Hematopoietic multipotent progenitor cell treated with erythropoietin and hydrocortisone succinate and interleukin-3 and kit ligand, for 8 days (in vitro differentiated cells): ENCODE measurements at places on chromosomes 7 and 10.

GRCh38 chr10:11113156-11113555 is 95.5 kb downstream of the CELF2 start:
- peak; percentile 75 for DNase-seq

- no peak for DNase-seq
Observed at GRCh38 chr7:29035044-29035740, 77.1 kb upstream of the TRIL start.

- peak; percentile 32 for DNase-seq
Observed at GRCh38 chr7:66500087-66500486, 128.6 kb upstream of the KCTD7 start.

GRCh38 chr10:61409157-61409556 is 44.0 kb downstream of the TMEM26 start:
- DNase-seq, result no peak

- no peak for DNase-seq
Observed at GRCh38 chr7:66183700-66184099, 21.4 kb upstream of the TPST1 start.

GRCh38 chr7:6226194-6226799 is 46.1 kb downstream of the CYTH3 start:
- DNase-seq, result no peak

DNA sequence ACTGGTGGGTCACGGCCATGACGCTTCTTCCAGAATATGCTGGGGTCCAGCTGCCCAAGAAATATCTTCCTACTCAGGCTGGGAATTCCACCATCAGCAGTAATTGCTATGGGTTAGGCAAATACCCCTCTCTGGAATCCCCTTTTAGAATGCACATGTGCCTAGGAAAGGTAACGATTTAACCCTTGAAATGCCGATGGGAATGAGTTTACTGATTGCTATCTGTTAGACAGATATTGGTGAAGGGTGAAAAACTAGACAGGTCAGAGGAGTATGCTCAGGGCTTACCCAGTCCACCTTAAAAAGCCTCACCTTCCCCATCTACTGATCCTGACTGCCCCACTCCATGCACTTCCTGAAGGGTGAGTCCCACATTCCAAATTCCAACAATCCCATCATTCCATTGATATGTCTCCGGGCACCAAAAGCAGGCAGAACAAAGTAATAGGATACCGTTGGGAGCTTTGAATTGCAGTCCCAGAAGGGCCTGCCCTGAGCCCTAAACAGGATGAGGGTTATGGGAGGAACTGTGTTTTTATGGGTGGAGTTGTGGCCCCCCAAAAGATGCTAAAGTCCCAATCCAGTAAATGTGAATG is 59.3 kb downstream of the DLG5 start:
- no peak for DNase-seq

GRCh38 chr7:99791667-99792369 is 7.8 kb upstream of the CYP3A4 start:
- peak; percentile 21 for DNase-seq

DNA sequence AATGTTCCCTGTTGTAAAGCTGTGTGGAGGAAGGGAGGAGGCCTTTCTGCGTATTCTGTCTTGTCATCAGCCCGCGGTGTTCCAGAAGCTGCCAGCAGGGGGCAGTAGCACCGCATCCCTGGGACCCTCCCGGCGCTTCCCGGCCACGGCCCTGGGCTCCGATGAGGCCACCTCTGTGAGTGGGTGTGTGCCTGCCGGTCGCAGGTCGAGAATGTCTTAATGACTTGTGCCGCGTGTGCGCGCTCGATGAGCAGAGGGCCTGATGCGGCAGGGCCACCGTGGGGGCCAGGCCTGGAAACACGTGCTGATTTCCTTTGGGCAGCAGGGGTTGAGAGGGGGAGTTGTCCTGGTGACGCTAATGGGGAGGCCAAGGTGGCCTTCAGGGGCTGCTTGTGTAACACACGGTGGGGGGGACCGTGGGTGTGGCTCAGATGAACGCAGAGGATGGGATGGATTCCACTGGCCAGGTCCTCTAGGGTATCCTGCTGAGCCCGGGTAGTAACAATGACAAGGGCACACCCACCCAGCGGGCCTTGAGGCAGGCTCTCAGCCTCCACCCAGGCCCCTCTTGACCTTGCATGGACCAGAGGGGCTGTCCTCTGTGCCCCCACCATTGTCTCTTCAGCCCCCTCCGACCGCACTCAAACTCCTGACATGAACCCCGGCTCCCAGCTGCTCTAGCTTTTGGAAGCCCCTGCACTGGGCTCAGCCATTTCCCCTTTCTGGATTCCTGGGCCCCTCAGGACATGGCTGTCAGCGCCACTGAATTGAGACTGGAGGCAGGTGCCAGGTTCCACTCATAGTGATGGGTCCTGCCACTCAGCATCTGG is 135.9 kb upstream of the PODXL start:
- peak; percentile 59 for DNase-seq

DNA sequence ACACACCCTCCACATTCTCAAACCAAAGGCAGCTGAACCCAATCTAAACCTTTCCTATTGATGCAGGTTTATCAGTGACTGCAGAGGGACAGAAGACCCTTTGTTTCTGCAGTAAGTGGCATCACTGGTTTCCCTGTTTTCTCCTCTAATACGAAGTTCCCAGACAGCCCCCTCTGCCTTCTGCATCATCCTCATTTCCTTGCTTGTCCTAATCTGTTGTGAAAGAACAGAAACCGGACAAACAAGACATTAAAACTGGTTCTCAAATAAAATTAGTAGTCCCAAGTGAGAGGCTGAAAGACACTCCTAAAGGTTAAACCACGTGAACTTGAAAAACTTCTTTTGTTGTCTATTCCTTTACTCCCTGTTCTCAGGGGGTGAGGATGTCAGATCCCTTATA is 10.1 kb upstream of the ADRB1 start:
- DNase-seq, result no peak

DNA sequence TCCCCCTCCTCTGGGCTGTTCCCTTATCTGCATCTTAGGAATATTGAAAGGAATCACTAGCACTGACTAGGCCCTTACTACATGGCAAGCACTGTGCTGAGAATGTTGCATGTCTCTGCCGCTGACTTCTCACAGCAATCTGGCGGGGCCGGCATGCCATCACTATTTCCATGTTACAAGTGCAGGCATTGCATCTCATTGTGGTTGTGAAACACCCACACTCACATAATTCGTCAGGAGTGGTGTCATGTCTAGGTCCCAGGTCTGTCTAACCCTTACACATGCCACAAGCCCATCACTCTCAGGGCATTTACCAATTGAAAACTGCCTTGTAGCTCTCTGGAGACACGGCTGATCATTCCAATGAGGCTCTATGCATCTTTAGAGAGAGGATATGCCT is 8.5 kb upstream of the IL2RA start:
- no peak for DNase-seq

DNA sequence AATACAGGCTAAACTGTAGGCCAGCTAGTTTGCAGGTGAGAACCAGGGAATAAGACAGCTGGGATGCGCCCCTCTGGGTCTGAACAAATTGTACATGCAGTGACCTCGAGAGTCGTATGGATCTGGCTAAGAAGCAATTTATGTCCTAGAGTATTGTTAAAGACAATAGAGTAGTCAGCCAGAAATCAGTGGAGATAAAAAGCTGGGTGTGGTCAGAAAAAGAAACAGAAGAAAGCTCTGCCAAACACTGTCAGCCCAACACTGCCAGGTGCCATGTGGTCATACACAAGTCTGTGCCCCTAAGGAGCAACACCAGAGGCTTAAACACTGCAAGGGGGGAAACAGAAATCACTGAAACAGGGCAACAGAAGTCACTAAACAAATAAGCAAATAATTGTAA is 62.2 kb downstream of the CNOT4 start:
- peak; percentile 40 for DNase-seq

DNA sequence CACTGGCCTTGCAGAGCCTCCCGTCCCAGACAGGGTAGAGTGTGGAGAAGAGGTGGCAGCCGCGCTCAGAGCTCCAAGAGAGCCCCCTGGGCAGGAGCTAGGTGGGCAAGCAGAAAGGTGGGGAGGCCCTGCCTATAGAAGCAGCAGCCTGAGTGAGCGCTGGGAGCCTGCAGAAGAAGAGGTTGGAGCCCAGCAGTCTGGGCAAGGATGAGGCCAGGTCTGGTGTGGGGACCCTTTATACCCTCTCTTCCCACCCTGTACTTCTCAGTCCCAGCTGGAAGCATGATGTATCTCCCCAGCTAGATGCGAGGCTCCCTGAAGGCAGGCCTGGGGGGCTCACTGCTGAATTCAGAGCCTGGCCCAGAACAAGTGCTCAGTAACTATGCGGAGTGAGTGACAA is 44.5 kb upstream of the ZMIZ1 start:
- no peak for DNase-seq

DNA sequence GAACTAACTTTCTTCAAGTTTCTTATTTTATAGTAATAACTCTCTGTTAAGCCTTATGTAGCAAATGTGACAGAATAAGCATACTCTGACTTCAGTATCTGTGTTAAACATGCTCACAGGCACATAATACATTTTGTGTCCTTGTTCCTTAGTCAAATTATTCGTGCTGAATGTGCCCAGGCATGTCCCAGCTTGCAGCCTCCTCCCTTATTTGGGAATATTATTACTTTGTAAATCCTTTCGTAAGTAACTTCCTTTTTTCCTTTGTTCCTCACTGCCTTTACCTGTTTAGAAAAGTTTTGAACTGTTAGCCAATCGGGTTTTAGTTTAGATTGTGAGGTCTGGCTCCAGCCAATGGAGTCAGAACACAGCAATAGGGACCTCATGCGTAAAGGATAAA is 46.9 kb downstream of the GALNT11 start:
- no peak for DNase-seq

GRCh38 chr7:36137258-36137657 is 15.8 kb upstream of the EEPD1 start:
- no peak for DNase-seq

GRCh38 chr7:2001601-2002442 is 230.9 kb downstream of the MAD1L1 start:
- no peak for DNase-seq

- DNase-seq, result peak; percentile 48
Observed at GRCh38 chr7:103573479-103574058, 127.6 kb upstream of the SLC26A5 start.

GRCh38 chr10:47288916-47289495 is 11.0 kb upstream of the GDF10 start:
- DNase-seq, result no peak

DNA sequence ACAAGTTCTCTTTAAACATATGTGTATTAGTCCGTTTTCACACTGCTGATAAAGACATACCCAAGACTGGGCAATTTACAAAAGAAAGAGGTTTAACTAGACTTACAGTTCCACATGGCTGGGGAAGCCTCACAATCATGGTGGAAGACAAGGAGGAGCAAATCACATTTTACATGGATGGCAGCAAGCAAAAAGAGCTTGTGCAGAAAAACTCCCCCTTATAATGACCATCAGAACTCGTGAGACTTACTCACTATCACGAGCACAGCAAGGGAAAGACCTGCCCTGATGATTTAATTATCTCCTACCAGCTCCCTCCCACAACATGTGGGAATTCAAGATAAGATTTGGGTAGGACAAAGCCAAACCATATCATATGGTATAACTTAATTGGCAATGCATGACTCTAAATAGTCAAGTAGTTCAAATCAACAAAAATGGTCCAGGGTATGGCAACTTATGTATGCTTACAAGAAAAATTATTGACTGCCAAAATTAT is 34.1 kb upstream of the TMEM243 start:
- peak; percentile 56 for DNase-seq

DNA sequence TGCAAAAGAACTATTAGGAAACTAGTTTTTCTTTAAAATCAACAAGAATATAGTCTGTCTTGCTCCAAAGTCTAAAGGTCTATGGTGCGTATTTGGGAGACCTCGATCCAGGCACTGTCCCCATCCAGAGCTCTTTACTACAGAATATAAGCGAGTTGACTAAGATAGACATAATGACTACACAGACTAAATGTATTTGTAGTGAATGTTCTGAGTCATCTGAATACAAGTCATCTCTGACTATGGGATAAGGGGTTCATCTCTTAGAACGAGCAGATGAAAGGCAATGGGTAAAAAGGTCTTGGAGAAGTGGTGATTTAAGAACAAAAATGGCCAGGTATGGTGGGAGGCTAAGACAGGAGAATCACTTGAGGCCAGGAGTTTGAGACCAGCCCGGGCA is 136.0 kb upstream of the RSU1 start:
- no peak for DNase-seq

DNA sequence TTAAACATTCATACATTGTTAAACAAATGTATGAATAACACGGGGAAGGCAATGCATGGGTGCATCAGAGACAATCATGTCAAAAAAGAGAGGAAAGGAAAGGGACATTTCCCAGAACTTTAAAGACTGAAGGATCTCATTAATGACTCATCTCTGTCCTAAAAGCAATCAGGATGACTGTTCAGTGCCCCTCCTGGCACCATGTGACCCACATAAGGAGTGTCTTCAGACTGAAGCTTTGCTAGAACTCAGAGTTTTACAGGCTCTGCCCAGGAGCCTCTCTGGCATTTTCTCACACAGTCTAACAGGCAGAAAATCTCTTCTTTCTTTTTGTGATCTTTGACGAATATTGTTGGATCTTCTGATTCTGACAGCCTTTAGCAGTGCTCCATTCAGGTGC is 315.3 kb downstream of the OTUD1 start:
- no peak for DNase-seq

DNA sequence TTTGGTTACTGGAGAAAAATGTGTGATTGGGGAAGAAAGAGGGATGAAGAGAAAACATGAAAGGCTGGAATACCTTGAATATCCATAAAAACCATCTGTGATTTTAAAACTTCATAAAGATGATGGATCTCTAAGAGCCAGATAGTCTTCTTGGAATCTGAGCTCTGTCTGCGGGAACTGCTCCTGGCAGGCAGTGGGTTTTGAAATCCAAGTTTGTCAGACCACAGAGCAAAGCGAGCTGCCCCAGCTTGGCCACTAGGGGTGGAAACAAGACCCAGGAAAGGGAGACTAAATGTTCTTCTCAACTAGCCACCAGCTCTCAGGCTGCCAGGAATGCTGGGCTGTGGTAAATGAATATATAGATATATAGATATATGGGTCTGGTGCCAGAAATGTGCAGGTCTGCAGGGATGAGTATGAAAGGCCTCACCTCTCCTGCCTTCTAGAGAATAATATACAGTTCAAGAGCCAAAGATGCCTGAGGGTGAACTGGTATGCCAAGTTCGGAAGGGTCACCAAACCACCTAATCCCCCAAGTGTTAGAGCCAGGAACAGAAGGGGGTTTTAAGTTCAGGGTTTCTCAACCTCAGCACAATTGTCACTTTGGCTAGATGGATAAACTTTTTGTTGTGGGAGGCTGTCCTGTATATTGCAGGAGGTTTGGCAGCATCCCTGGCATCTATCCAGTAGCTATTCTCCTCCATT is 208.8 kb downstream of the KCNMA1 start:
- peak; percentile 3 for DNase-seq

GRCh38 chr10:127368929-127369328 is 172.5 kb upstream of the INSYN2A start:
- DNase-seq, result no peak

DNA sequence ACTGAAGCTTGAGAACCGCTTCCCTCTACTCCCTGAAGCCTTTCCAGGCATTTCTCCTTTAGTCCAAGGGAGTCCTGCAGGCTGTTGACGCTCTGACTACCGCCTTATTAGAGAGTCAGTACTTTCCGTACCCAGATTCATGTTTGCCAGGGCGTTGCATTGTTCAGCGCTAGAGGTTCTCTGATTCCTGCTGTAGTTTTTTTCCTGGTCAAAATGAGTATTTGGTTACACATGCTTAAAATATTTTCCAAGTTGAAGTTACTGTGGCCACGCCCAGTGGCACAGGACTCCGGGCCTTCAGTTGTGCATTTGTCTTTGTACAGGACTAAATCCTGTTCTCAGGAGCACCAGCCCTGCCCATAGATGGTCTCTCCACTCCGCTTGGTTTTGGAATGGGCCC is 7.9 kb downstream of the MTURN start:
- DNase-seq, result no peak
